Thyroid gland (tissue), 4 donors: ENCODE measurements at places on chromosomes 4 and X.

GRCh38 chr4:118727360-118727759, 42.2 kb downstream of the METTL14 start:
- no peaks in the 10 kb centered on the region for H3K27me3 ChIP-seq
- H3K4me1 ChIP-seq, result no peaks in the 10 kb centered on the region
- H3K27ac ChIP-seq, result no peak overlapping the region
- no peak overlapping the region for H3K4me3 ChIP-seq
- DNase-seq, result no peak

GRCh38 chr4:159071178-159071968, 31.5 kb upstream of the RAPGEF2 start:
- no peak for DNase-seq
- no peaks in the 10 kb centered on the region for H3K36me3 ChIP-seq
- H3K4me1 ChIP-seq, result no peaks in the 10 kb centered on the region
- no peak overlapping the region for H3K27ac ChIP-seq
- H3K27me3 ChIP-seq, result no peaks in the 10 kb centered on the region

DNA sequence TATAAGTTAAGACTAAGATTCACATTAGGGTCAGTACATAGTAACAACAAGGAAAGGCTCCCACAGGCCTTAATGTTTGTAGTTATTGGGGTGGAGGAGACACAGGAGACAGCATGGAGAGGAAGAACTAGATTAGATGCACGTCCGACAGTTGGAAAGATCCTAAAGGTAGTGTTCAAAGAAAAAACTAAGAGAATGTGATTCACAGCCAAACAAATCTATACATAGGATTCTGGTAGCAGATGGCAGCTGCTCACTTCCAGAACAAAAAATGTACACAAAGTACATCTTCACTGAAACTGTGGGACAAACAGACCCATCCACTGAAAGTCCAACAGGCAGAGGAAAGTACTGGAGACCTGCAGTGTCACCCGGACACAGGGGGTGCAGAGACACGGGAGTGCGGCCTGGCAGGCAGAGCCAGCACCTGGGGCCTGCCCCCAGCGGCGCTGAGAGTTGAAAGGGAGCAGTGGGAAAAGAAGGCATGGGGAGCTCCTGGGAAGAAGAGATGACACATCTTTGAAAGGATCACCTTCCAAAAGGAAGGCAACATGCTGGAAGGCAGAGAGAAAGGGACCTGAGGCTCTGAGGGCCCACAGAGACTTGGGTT, 40.0 kb downstream of the NELFA start:
- no peak overlapping the region for H3K4me3 ChIP-seq
- no peaks in the 10 kb centered on the region for H3K27me3 ChIP-seq
- no peak for DNase-seq
- no peaks in the 10 kb centered on the region for H3K4me1 ChIP-seq
- no peak overlapping the region for H3K27ac ChIP-seq
- H3K36me3 ChIP-seq, result no peaks in the 10 kb centered on the region

- H3K4me1 ChIP-seq, result no peaks in the 10 kb centered on the region
- no peak overlapping the region for H3K4me3 ChIP-seq
- no peak overlapping the region for H3K27ac ChIP-seq
- H3K36me3 ChIP-seq, result no peaks in the 10 kb centered on the region
Observed at GRCh38 chrX:139222511-139223200, 307.9 kb upstream of the F9 start.

DNA sequence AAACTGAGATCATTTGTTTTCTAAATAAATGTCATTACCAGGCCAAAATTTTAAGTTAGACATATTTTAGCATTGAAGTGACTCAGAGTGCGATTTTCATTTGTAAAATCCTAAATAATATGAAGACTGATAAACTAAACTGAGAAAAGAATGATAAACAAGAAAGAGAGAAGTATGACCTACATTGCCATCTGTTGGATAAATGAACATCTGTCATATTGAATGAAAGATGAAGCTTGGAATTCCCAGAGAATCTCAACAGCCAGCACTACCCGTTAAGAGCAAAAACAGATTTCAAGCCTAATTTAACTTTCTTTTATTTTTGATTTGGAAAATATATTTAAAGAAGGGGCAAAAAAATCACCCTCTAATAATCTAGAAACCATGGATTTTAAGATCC, 591.0 kb upstream of the ATOH1 start:
- H3K4me1 ChIP-seq, result no peaks in the 10 kb centered on the region
- no peaks in the 10 kb centered on the region for H3K36me3 ChIP-seq
- no peak overlapping the region for H3K4me3 ChIP-seq
- DNase-seq, result no peak
